Fibroblast of upper back skin (primary cell): ENCODE measurements at places on chromosomes 7 and 10.

GRCh38 chr7:79165225-79165624 is 288.2 kb downstream of the MAGI2 start:
- DNase-seq: no peak

GRCh38 chr7:4139656-4140625 is 542.2 kb upstream of the FOXK1 start:
- DNase-seq: no peak

GRCh38 chr10:132788180-132788830 is 2.4 kb upstream of the NKX6-2 start:
- peak; percentile 9 for DNase-seq

DNA sequence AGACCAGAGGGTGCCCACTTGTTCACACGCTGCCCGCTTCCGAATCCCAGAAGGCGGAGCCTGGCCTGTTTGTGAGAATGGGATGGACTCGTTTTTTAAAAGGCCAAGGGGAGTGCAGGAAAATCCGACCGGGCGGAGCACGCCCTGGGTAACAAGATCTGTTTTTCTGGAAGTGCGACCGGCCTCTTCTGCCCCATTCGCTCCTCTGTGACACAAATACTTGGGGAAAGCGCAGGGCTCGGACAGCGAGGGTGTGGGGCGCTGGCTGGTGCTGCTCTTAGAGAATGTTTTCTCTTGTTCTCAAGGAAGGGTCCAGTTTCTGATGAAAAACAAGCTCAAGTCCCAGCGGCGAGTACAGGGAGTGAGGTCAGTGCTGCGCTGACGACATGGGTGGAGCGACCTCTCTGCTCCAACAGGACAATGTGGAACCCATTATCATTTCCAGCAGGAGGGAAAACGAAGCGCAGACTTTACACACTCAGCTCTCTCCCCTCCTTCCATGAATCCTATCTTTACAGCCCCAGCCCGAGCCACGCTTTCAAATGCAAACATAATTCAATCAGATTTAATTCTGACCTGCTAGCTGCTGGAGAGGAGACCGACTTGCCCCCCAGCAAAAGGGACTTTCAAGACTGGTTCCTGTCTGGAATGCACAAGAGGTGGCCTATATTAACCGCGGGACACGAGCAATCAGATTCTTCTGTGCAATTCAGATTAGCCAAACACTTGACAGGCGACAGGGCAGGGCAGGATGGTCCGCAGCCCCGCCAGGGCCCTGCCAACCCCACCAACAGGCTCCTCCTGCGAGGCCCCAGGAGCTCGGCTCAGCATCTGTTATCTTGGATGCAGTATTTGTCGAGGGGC is 1.1 kb downstream of the RADIL start:
- peak; percentile 70 for DNase-seq

- DNase-seq: no peak
Observed at GRCh38 chr7:65301007-65301406, 72.6 kb upstream of the ZNF92 start.

DNA sequence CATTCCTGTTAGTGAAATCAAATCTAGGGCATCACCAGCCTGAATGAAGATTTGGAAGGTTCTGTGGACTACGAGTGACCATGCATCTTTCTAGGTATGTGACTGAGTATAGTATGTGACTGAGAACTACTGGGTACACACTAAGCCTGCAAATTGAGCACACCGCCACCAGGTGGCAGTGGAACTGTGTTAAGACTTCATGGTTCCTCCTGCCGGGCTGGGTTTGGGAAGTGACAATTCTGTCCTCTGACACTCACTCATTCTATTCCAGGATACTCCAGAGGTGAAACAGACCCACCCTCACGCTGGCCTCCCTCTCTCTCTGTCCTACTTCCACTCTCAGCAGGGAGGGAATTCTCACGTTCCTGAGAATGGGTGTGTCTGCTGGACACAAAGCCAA is 84.0 kb upstream of the TMEM248 start:
- DNase-seq: peak; percentile 7

DNA sequence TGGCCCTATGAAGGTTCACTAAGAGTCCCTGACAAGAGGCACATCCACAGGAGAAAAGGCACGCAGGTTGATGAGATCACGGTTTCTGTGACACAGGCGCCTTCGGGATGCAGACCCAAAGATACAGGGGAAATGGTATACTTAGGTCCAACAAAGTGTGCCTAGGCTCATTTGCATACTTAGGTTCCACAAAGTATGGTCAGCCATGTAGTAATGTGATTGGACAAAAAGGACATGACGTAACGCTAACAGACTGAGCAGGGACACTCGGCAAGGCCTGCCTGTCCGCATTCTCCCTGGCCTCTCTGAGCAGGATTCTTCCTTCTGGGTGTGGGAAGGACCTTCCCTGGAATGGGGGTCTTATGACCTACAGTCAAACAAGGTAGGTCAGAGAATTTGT is 190.6 kb downstream of the CELF2 start:
- DNase-seq: no peak

DNA sequence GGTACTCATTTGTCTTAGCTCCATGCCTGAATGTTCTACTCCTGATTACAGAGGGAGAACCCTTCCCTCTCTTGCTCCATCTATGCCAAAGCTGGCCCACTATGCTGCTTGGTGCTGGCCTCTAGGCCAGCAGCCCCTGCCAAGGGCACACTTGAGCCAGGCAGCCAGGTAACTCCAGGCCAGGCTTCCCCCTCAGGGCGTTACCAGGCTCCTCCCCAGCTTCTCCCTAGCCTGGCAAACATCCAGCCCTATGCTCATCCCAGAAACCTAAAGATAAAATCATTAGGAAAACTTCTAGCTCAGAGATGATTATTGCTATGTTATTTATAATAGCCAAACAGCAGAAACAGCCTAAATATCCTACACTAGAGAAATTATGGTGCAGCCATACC is 103.7 kb downstream of the KCNMA1 start:
- DNase-seq: no peak

DNA sequence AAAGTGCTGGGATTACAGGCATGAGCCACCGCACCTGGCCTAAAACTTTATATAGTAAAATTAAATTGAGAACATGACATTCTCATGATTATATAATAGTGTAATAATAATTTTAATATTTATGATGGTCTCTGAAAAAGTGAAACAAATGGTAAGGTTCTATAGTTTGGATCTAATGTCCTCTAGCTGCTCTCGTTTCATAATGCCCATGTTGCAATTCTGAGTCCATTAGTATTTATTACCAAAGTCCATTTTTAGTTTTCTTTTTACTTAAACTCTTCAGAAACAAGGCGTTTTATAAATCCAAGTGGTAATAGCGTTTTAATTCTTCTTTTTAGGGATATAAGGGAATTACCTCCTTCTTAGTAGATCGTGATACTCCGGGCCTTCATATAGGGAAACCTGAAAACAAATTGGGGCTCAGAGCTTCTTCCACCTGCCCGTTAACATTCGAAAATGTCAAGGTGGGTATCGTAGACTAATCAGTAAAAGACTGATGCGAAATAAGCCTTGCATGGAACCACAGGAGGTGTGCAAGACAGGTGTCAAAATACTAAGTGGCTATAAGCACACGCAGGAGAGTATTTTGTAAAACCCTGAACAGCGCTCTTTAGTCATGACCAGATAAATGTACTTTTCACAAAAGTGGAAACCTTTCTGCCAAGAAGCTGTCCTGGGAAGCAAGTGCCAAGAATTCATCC is 34.1 kb downstream of the ACADSB start:
- DNase-seq: no peak

DNA sequence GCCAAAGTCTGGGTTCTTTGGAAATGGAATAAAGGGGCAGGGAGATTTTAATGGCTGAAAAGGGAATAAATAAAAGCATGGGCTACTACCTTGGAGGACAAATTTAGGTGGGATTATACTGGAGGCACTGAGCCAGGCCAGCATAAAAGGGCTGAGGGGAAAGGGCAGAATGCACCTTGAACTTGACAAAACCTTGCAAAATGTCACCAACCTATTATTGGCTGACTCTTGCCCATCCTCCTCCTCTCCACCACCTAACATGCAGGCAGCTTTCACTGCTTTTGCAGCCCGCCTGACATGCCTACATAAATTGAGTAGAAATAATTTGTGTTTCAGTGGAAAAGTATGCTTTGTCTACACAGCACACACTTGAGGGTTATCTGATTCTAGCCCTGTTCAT is 65.3 kb upstream of the ABLIM1 start:
- DNase-seq: no peak

DNA sequence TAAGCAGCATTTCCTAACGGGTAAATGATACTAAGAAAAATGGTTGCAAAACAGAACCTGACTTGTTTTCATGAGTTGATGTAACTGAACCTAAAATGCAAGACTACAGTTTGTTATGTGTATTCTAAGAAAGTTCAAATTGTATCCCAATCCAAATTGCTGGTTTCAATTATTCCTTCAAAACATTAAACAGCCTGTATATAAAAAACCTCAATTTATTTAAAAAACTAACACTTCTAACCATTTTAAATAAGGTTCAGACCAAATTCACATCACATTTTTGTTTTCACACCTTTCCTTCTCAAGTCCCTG is 80.9 kb downstream of the LRRC17 start:
- DNase-seq: no peak
